ENCODE measurements at places on chromosomes 6 and 20.

DNA sequence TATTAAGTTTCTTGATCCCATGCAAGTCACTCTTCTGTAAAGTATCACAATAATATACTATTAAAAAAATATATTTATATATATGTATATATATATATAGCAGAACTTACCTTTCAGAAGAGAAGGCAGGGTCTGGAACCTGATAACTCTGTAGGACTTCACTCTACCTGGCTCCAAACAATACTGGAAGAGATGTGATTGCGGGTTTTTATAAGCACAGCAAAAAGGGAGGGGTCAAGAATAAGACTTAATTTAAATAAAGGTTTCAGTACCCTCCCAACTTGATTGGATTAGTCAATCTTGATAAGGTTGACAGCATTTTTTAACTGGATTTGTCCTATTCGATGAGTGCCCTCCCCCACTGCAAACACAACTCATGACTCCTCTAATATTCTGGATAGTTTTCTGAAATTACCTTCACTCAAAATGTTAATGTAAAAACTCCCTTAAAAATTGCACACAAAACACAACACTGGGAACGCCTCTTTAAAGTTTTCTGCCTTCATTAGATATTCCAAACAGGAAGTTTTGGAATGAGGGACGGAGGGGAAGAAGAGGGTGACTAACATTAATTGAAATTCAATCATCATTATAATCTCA, 4.0 kb upstream of the ZNF217 start:
- no peak for DNase-seq

GRCh38 chr20:17556837-17557674, 12.8 kb upstream of the DSTN start:
- no peak for DNase-seq

DNA sequence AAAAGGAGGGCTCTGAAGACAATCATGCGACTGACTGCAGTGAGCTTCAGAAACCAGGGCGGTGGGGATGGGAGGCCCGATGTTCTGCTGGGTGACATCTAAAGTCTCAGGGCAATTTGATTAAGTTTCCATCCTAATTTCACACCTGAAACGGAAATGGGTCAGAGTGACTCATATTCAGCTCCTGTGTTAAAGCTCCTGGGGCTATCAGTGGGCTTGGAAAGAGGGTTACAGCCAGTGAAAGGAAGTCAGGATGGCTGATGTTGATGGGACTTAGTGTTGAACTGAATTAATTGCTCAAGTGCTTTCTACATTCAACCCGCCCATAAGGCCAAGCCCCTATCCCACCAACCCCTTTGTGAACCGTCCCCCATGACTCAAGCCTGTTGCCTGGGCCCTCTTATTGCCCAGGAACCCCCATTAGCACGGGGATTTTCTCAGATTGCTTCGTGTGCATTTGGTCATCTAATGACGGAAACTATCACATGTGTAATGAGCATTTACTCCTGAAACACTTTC, 47.1 kb upstream of the TBC1D7 start:
- DNase-seq: no peak

GRCh38 chr6:138528137-138528536, 28.8 kb upstream of the NHSL1 start:
- no peak for DNase-seq

DNA sequence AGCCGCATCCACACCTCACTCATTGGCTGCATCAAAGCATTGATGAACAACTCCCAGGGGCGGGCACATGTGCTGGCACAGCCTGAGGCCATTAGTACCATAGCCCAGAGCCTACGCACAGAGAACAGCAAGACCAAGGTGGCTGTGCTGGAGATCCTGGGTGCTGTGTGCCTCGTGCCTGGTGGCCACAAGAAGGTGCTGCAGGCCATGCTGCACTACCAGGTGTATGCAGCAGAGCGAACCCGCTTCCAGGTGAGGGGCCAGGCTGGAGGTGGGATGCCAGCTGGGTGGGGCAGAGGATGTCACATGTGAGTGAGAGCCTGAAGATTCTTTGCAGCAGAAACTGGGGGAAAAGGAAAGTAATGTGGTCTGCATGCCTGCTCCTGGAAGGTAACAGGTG, 66.7 kb downstream of the MOCS1 start:
- no peak for DNase-seq

- no peak for DNase-seq
These were observed 224.9 kb downstream of the ANKRD60 start for GRCh38 chr20:58003525-58003924.

GRCh38 chr6:166052837-166053236, 114.8 kb downstream of the TBXT start:
- no peak for DNase-seq

- DNase-seq: no peak
These were observed 229.8 kb downstream of the HAO1 start for GRCh38 chr20:7710440-7710839.

- DNase-seq: no peak
These were observed 24.9 kb downstream of the ZNF292 start for GRCh38 chr6:87180105-87180728.

DNA sequence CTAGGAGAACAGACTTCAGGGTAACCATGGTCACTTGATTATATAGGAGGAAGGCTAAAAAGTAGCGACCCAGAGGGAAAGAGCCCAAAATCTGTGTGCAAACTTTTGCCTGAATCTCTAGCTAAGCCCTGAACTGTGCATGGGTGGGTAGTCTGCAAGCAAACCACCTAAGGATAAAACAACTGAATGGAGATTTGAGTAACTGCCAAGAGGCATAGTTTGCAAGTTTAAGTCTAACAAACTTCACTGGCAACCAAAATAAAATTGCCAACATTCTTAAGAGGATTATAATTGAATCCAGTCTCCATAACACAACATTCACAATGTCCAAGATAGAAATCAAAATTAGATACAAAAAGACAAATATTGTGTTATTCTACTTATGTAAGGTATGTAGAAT, 192.0 kb upstream of the PLN start:
- no peak for DNase-seq

GRCh38 chr20:59207742-59208357, 44.2 kb downstream of the ZNF831 start:
- peak; percentile 58 for DNase-seq

DNA sequence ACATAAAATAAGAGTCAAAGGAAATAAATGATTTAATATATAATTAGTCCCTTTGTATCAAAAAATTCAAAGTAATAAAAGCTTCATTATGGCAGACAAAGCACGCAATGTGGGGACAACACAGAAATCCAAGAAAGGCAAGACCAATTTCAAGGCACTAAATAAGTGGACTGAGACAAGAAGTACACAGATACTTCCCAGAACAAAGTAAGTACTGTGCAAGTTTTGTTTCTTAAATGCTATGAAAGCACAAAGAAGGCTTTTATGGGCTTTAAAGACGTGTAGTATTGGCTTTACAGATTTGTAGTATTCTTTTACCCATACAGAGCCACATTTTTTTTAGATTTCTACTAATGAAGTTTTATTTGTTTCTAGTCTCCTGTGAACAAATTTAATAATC, 174.6 kb downstream of the TRDN start:
- peak; percentile 56 for DNase-seq

DNA sequence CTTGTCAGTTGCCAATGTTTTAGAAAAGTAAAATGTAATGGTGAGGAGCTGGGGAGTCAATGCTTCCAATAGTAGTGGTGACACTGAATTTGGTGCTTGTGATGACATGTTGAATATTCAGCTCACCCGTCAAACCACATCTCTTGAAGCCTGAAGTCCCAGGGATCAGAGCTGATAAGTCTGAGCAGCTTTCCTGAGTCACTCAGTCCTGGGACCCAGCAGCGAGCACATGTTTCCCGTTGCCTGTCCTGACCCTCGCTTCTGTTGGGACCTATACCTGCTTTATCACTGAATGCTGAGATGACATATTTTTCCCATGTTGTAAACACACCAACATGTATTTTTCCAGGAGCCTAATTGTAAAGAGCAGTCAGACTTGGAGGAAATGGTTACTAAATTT, 693.6 kb downstream of the QKI start:
- no peak for DNase-seq

DNA sequence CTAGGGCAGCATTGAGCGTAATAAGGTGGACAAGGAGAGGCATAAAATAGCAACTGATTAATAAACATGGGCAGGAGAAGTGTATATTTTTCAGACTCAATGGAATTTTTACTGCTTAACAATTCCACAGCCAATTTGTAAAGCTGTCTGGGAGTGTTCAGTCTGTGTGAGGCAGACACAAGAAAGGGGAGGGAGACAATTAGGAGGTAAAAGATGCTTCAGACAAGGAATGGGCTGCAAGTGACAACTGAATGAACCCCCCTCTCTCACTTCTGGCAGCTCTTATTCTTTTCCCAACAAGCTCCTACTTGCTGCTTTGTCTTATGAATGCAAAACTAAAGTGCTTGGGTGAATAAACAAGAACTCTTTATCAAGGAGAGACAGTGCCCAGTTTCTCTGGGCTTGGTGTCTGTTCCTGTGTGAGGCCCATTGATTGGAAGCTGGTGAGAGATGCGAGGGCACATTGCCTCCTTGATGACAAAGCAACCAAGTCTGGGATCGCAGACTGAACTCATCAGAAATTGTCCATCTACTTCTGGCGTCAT, 575.3 kb downstream of the RNF144B start:
- DNase-seq: no peak

DNA sequence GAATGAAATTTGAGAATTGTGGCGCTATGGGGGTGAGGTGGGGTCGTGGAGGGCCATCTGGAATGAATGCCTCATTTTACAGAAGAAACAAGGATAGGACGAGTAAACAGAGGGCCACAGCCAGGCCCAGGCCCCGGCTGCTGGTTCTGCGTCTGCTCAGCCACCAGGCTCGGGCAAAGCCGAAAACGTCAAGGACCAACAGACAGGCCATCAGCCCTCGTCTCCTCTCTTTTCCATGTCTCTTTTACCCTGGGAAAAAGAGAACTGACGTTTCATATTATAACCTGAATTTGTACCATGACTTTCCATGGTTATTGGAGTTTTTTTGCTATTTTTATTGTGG, 212.4 kb upstream of the ARID1B start:
- no peak for DNase-seq

DNA sequence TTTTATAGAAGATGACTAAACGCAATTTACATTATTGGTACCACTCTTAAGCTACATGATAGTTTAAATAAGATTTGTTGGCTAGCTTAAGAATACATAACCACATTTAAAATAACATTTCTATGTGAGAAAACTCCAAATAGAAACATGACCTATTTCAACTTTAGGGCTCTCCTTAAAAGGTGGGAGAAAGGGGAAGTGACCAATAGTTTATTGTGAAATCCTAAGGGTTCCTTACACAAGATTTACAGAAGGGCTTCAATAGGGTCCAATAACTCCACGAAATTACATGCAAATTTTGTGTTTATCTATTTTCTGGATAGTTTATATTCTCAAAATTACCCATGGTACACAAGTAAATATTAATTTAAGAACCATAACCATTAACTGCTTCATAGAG, 91.6 kb upstream of the DST start:
- DNase-seq: no peak

DNA sequence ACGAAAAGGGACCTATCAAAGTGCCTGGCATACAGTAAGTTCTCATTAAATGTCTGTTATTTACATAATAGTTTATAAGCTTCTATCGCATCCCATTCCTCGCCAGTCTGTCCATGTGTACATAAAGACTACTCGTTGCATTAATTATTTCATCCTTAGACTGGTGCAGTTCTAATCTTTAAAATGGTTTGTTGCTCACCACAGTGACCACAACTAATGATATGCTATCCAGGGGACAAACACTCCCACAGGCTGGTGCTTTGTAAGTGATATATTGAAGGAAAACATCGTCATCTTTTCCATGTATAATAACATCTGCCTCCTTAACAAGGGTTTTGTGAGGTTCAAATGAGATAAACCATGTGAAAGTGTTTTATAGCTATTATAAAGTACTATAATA, 39.0 kb upstream of the HBS1L start:
- DNase-seq: no peak

DNA sequence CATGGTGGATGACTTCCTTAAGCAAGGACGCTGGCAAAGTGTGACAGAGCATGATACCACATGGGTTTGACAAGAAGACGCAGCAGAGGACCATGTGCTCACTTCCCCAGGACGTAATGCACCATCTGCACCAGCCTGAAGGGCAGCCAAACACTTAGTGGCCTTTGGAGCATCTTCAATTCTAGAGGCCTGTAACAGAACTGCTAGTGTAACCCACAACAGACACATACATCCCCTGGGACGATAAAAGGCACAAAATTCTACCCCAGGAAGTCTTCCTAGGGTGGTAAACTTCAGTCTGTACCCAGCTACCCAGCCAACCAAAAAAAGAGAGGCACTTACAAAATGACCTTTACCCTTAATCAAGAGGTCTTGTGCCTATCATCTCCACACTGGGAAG, 9.2 kb upstream of the CPNE1 start:
- DNase-seq: no peak

DNA sequence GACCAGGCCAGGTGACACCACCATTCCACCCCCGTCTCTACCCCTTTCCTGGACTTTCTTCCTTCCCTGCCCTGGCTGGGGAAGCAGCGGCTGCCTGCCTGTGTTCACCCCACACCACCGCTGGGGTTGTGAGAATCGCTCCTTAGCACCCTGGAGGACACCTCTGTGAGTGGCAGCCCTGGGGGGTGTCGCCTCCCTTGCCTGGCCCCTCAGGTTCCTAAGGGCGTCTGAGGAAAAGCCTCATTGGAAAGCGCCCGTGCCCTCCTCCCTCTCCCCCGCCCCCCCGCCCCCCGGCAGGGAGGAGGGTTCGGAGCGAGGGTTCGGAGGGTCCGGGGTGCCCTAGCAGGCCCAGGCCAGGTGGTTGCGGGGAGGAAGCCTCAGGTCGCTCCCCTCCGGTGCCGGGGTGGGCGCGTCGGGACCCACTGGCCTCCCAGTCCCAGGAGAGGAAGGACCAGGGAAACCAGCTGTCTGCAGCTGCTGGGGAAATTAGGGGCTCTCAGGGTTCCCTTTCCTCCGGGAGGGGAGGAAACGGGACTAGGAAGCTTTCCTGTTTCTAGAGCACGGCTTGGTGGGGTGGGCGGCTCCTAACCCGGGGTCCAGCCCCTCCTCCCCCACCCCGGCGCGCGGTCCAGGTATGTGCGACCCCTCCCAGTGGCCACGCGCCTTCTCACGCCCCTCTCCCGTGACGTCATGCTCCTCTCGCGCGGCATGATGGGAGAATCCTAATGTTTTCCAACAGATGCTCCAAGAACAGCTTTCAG, at the start of gene PHACTR3:
Gene PHACTR3 (plus strand): TSS at position 760 of the 761 bp plus-strand sequence. CDS start 475 bp downstream, outside the sequence.
- DNase-seq: no peak

GRCh38 chr20:37189416-37190016, 10.2 kb upstream of the MROH8 start:
- no peak for DNase-seq

GRCh38 chr6:4962905-4963304, 40.9 kb downstream of the RPP40 start:
- no peak for DNase-seq

DNA sequence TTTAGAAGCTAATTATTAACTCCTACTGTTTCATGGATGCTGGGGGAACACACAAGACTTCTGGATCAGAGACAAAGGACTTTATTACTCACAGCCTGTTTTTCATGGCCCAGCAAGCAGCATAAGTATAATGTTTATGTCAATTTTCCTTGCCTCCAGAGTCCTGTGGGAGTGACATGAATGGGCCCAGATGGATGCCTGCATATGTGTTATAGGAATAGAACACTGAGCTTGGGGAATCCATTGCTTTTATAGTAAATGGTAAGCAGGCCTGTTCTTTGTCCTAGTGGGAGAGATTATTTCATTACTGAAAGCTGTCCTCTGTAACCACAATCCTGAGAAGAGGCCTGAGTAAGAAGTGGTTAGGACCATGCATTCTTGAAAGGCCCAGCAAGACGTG, 25.6 kb downstream of the BLTP3A start:
- no peak for DNase-seq

GRCh38 chr6:130825772-130826441, 1.3 kb upstream of the SMLR1 start:
- DNase-seq: no peak

Measured in COLO829 (cell line).